ENCODE measurements at places on chromosomes 4 and X.

DNA sequence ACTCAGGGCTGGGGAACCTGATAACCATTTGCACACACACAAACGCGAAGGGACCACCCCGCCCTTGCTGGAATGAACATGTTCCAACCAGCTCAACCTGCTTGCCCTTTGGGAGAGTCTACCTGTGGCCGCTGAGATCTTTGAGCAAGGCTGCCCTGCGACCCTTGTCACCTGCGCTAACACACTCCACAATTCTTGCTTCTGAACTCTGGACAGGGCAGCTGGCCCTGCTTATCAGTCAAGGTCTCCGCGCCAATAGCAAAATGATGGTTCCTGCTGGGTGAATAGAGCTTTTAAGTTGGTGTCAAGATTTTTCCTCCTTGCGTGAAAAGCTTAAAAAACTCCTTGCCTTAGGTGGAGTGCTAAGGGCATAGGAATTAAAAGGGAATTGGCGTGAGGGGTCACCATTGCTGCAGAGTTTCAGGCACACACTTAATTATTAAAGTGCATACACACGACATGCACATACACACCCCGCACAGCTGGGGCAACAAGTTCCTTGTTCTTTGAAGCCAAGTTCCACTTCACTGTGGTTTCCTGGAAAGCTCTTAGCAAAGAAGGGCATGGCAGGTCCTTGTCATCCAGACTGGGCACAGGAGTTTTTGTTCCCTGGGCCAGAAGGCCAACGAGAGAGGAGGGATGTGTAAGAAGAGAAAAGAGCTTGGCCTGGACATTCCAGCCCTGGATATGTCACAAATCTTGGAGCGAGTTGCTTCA is 207.7 kb downstream of the STIM2 start:
- DNase-seq = no peak

- no peak for DNase-seq
These were observed 150.9 kb downstream of the SPRY1 start for GRCh38 chr4:123547216-123548165.

GRCh38 chr4:26719954-26720552 is 136.2 kb downstream of the TBC1D19 start:
- peak; percentile 32 for DNase-seq

GRCh38 chr4:25903900-25904747 is 9.9 kb upstream of the SMIM20 start:
- DNase-seq = no peak

DNA sequence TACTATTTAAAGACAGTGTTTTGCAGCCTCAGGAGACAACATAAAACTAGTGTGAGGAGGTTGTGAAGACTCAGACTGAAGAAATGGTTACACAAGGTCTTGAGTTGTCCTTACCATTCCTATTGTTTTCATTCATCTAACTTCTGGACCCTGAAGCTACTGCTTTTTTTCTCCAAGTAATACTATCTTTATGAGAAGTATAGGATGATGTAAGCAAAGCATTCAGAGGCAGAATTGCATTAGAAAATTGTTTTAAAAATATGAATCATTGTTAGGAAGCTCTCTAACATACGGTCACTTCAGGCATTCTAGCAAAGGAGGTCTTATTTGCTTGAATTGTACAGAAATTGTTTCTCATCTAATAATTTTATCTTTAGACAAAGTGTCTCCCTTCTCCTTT is 357.8 kb downstream of the TLL1 start:
- DNase-seq = no peak

DNA sequence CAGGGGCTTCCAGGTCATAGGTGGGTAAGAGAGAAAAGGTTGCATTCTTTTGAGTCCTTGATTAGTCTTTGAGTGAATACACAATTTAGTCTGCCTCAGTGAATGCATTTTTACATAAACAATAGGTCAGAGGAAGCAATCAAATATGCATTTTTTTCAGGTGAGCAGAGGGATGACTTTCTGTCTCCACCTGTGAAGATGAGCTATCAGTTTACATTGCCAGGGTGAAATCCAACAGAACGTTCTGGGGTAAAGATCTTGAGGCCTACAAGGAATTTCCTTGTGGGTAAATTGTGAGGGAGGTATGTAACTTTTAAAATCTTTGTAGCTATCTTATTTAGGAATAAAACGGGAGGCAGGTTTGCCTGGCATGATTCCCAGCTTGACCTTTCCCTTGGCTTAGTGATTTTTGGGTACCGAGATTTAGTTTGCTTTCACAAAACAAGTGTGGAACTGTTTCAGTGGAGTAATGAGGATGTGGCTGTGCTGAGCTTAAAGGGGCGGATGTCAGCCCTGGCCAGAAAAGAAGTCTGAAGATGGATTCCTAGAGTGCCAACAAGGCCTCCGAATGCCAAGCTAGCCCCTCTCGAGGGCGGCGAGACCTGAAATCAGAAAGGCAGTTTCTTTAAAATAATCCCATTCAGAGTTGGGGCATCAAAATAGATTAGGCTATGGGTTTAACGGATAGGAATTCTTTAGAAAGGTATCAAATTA is 29.5 kb downstream of the TMEM131L start:
- no peak for DNase-seq

- DNase-seq = peak; percentile 51
These were observed 12.1 kb downstream of the BMP2K start for GRCh38 chr4:78788007-78788889.

DNA sequence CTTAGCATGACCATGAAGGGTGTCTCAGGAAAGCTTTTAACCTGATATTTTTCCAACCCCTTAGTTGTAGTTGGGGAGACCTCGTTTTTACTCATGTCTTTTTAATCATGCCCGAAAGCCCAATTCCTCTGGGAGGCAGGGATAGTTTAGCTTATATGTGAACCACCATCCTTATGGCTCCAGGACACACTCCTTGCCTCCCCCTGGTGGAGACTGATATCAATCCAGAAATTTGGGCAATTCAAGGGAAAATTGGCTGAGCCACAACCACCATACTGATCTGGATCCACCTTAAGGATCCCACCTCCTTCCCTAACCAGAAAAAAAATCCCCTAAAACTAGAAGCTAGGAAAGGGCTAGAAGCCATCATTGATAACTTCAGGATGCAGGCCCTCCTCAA is 13.4 kb upstream of the COL25A1 start:
- DNase-seq = no peak

GRCh38 chr4:113952452-113953029 is 26.9 kb downstream of the ARSJ start:
- DNase-seq = no peak

DNA sequence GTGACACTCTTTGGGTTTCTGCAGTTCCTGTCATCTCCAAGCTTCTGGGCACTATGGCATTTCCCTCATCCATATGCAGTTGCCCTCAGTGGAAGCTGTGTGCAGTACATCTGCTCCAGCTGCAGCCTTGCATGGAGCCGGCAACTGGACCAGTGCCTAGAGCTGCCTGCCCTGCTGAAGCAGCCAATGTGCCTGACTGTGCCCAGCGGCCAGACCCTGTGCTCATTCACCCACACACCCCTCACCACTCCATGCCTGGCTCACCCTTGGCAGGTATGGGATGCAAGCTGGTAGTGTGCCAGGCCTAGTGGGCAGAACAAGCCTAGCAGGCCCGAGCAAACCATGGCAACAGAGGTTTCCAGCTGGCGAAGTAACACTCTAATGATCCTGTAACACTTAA is 370.8 kb downstream of the FSTL5 start:
- DNase-seq = no peak

- DNase-seq = peak; percentile 95
These were observed 18.6 kb upstream of the RNF128 start for GRCh38 chrX:106707771-106708454.

GRCh38 chrX:40508560-40508959 is 72.2 kb upstream of the ATP6AP2 start:
- no peak for DNase-seq

DNA sequence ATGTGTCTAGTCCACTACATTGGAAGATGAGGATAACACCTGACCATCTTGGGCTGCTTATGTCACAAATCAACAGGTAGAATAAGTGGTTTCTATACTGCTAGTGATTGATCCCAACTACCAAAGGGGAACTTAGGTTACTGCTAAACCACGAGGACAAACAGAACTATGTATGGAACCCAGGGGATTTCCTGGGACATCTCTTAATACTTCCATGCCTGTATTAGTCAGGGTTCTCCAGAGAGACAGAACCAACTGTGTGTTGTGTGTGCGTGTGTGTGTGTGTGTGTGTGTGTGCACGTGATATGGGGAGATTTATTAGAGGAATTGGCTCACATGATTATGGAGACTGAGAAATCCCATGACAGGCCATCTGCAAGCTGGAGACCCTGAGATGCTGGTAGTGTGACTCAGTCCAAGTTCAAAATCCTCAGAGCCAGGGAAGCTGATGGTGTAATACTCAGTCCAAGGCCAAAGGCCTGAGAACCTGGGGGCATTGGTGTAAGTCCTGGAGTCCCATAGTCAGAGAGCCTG is 16.2 kb upstream of the AFF1 start:
- DNase-seq = peak; percentile 44

DNA sequence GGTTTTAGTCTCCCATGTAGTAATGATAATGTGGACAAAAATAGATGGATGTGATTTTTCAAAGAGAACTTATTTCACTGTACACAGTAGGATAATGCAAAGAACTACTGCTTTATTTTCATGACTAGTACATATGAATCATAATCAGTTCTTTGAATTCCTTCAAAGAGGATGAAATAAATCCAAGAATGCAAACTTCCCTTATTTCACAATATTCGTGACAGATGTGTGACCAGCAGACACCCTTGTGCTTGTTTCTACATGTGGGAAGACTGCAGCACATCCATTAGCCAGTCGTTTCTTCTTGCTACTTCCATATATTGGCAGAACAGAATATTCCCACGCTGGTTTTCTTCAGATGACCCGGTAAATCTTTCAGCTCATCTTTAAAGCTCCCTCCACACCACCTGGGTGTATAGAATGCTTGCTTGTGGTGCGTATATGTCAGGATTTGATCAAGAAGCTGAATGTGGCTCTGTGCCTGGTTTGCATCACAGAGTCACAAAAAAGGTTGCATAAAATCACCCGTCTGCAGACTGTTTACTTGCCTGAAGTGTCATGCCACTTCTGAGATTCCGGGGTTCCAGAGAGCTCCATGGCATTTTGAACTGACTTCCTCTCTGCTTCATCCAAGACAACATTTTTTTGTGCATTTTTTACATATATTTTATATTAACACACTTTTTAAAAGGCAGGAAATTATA is 47.7 kb upstream of the FAT4 start:
- DNase-seq = no peak

- DNase-seq = no peak
These were observed 281.6 kb downstream of the SLC7A11 start for GRCh38 chr4:137960371-137961050.

GRCh38 chr4:74431113-74431826 is 13.7 kb upstream of the AREG start:
- DNase-seq = no peak

GRCh38 chr4:141565379-141566089 is 70.8 kb upstream of the IL15 start:
- DNase-seq = peak; percentile 84

GRCh38 chr4:3638080-3638795 is 106.0 kb upstream of the LRPAP1 start:
- no peak for DNase-seq

DNA sequence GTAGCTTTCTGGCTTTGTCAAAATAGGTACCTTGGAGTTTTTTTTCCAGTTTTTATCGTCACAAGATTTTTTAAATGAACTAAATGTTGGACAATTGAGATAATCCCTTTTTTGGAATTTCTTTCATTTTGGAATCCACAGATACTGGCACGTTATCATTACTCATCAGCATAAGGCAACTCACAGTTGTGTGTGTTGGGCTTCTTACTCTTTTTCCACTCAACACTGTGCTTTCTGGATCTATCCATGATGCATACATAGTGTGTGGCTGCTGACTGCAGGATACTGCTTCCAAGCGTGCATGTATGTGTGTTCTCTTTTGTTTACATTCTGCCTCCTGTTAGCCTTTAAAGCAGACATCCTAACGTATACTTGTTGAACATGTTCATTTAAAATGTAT is 113.5 kb upstream of the FAM9A start:
- DNase-seq = no peak

DNA sequence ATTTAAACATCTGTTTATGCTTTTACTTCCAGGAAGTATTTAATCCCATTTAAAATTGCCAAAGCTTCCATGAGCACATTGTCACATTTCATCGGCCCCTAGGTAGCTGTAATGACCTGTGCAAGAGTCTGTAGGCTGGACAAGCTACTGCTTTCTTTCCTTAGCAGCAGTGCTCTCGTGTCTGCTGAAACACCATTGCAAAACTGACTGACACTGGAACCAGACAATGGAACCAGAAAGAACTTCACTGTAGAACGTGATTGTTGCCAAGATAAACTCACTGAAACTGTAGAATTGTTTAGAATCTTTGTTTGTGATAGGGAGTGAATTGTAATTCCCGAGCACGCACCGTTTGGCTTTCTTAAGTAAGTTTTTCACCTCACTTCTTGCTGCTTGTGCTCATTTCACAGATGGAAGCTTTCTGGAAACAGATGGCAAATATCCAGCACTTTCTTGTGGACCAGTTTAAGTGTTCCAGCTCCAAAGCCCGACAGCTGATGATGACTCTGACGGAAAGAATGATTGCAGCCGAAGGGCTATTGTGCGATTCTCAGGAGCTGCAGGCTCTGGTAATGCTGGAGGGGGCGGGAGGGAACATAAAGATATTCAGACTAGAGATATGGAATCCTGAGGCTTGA is 36.9 kb downstream of the EVC start:
- DNase-seq = peak; percentile 84

GRCh38 chr4:123409334-123409733 is 12.7 kb downstream of the SPRY1 start:
- no peak for DNase-seq

DNA sequence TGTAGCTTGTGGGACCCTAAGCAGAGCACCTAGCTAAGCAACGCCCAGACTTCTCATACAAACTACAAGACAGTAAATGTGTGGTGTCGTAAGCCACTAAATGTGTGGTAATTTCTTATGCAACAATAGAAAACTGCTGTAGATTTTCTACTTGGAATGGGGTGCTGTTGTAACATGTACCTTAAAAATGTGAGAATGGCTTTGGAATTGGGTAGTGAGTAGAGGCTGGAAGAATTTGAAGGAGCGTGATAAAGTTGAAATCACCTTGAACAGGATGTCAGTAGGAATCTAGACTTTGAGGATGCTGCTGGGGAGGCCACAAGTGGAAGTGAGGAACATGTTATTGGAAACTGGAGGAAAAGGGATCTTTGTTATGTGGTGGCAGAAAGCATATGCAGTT is 43.2 kb upstream of the FUNDC1 start:
- DNase-seq = no peak

GRCh38 chr4:137063961-137064360 is 468.3 kb downstream of the PCDH18 start:
- DNase-seq = no peak

DNA sequence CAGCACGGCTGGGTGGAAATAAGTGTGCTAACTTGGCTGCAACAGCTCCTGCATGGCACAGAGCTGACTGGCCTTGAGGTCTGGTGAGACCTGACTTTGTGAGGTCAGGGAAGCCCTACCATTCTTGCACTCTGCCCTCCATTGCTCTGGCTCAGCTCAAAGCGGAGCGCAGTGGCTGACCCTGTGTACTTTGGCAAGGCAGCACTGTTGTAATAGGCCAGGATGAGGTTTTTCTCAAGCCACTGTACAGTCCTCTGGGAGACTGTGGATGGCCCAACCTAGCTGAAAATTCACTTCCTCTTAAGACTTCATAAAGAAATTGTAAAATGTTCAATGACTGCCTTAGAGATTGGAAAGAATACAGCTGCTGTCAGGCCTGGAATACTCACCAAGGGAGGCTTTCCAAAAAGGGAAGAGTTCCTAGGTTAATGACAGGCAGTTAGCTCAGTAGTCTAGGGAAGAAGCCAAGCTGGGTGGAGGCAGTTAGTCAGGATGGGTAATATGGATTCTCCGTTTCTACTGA is 129.8 kb downstream of the GUCY2F start:
- no peak for DNase-seq
